Left ventricle myocardium superior (tissue), 1 donor: ENCODE measurements at places on chromosomes 7 and 10. TPM values are rescaled to one million over a fixed set of nuclear protein-coding genes. Genes with fewer than 3 reads are reported as not detected.

CPN1 gene
- not detected for total RNA-seq

DNA sequence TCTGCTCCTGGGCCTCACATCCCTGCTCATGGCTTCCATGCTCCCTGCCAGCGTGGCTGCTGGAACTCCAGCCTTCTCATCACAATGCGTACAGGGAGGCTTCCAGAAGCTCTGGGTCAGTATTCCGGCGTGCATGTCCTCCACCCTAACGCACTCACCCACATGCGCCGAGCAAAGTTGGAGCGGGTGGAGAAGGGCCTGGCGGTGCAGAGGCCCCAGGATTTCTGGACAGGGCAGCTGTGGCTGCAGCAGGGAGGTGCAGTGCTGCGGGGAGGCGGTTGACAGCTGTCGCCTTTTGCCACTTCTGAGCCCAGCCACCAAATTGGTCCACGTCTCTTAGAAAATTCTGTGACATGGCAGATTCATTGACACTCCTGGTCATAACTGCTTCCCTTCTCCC, 33.6 kb upstream of the FAM20C start:
- peak; percentile 20 for DNase-seq

TDRD1 gene
- total RNA-seq = 2.7 TPM

- no peak for DNase-seq
Measured at GRCh38 chr7:86411814-86412213, 231.9 kb upstream of the GRM3 start.

SUGCT gene
- total RNA-seq = 6.8 TPM

DNA sequence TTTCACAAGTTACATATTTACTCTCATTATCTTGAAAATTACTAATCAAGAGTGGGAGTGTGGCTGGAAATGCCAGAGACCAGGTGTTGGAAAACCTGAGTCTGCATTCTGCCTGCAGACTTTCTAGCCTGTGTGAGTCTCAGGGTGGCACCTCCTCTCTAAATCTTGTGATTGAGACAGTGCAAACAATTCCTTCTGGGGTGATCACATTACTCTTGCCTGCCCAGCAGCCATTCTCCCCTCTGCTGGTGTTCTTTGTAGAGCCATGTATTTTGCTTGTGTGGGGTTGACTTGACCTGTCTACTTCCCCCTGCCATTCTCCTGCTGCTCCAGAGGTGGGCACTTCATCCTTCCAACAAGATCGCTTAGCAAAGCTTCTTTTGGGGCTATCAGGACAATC, 101.1 kb downstream of the RAPGEF5 start:
- DNase-seq = no peak

DNA sequence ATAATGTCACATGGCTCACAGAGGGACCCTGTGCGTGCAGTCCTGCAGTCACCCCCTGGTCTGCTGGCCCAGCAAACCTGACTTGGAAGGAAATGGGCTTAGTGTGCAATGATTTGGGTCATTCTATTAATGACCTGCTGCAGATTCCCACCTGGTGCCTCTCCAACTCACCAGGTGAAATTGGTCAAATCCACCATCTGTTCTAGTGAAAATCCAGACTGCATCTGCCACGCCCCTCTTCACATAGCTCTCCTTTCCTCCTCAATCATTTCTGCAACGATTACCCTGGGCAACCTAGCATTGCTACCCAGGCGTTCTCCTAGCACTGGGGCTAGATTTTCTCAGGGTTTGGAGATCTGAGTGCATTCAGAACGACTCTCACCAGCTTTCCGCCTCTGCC, 29.4 kb downstream of the SRRM3 start:
- no peak for DNase-seq

PCGF5 gene
- 71.4 TPM for total RNA-seq

- no peak for DNase-seq
Measured at GRCh38 chr10:96560966-96561887, 25.6 kb downstream of the TM9SF3 start.

PARD3 gene
- 25.3 TPM for total RNA-seq

MYH16 gene
- total RNA-seq = not detected

GRCh38 chr10:131267814-131268095, 43.8 kb downstream of the TCERG1L start:
- no peak for DNase-seq

GRCh38 chr7:87100326-87100725, 40.9 kb upstream of the ELAPOR2 start:
- DNase-seq = no peak

LRRC18 gene
- not detected for total RNA-seq

ZEB1 gene
- total RNA-seq = 86.7 TPM

DNA sequence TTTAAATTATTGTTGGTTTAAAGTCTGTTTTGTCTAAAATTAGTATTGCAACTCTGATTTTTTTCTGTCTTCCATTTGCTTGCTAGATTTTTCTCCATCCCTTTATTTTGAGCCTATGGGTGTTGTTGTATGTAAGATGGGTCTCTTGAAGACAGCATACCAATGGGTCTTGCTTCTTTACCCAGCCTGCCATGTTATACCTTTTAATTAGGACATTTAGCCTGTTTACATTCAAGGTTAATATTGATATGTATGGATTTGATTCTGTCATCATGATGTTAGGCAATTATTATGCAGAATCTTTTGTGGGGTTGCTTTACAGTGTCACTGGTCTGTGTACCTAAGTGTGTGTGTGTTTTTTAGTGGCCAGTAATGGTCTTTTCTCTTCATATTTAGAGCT, 281.4 kb upstream of the CSTF2T start:
- DNase-seq = no peak

- no peak for DNase-seq
Measured at GRCh38 chr7:5510426-5511045, 86.9 kb upstream of the TNRC18 start.

HTR5A gene
- total RNA-seq = not detected

DNA sequence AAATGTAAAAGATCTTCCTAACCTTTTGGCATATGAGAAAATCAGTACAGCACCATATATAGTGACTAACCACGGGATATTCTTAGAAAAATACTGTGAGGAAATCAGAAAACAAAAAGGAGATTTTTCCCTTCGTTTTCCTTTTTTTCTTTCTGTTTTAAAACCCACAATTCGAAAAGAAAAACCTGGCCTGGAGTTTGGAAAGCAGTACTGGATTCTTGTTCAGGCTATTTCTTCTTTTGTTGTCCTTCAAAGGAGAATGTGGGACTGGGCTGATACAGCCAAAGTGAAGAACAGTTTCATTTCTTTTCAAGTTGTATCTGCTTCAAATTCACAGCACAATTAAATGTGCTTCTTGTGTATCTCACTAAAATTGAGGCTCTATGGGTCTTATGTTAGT, 156.8 kb upstream of the PHYHIPL start:
- no peak for DNase-seq

NKX2-3 gene
- total RNA-seq = not detected

DNA sequence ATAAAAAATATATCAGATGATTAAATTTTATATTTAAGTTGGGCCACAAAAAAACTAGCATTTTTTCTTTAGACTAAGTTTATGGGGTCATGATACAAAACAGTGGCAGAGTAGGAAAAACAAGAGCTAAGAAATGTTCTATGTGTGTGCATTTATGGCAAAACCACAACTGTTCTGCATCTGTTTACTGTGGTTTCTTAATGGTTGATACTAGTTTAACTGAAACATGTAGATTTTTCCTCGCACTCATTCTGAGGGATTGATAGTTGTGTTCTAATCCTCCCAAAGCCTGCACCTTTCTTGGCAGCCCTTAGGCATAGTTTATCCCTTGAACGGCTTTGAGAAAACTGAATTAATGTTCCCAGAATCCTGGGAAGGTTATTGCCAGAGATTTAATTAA, 66.6 kb upstream of the PHYHIPL start:
- no peak for DNase-seq

DNA sequence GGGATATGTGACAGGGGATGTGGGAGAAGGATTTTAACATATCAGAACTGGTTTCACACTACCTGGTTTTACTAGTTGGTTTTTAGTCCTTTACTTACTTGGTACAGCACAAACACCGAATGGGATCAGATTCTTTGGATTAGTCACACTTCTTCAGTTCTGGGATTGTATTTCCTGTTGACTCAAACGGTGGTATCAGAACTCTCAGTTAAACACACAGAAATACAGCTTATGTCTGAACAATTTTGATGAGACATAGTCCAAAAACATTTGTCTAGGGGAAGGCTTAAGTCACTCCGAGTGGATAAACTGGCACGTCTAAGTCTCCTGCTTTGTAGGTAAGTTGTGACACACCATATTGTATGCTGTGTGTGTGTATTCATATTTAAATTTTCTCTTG, 480.5 kb downstream of the PHTF2 start:
- DNase-seq = no peak

GRCh38 chr10:84333864-84334451, 5.6 kb downstream of the CCSER2 start:
- no peak for DNase-seq

- no peak for DNase-seq
Measured at GRCh38 chr7:22688084-22688483, 38.9 kb upstream of the IL6 start.

DNA sequence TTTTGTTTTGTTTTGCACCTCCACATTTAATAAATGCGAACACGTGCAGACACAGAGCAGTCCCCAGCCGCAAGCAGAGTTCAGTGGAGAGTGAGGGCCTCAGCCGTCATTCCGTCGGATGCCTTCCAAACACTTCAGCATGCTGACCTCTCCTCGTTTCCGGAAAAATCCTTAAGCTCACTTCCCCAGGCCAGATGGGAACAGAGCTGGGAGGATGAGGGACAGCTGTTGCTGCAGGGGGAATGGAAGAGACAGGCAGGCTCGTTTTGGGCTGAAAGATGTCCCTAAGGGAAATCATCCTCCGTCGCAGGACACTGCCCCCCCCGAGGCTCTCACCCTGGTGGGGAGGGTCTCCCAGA, 17.2 kb upstream of the FGFR2 start:
- no peak for DNase-seq

PAPOLB gene
- 0.05 TPM for total RNA-seq

WDFY4 gene
- 1.6 TPM for total RNA-seq

TRPV5 gene
- total RNA-seq = not detected

- peak; percentile 79 for DNase-seq
Measured at GRCh38 chr10:123967626-123968243, 76.1 kb upstream of the CPXM2 start.

GRCh38 chr7:12436896-12437535, 33.4 kb upstream of the VWDE start:
- no peak for DNase-seq

GRCh38 chr10:127998501-127999144, 91.7 kb downstream of the PTPRE start:
- DNase-seq = no peak

DUSP5 gene
- total RNA-seq = 7.1 TPM

DNA sequence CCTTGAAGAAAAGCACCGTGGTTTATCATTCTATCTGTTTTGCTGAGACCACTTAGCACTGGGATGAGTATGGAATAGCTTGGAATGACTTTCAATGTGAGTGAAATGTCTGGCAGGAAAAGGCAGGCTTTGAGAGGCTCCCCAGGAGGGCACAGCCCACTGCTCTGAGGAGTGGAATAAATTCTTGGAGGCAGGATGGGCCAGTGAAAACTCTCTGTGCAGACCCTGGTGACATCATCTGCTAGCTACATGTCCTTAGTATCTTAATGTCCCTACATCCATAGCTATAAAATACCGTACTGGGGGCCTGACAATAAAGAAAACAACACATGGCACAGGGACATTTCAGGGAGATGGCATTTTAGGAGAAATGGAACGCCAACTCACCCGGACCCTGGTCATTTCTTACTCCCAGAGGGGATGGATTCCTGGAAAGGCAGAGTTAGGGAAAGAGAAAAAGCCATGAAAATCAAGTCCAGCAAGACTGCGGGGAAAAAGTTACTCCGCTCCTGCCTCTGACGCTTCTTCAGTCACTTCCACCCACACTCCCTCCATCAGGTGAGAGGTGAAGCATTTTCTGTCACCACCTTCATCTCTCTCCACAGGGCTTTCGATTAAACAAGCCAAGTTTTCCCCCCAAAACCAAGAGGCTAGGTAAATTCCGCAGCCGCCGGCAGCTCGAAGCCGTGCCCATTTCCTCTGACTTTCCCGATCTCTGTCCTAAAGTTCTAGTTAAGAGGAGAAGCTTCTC, 991 bp downstream of the ZNF239 start:
- DNase-seq = no peak

DNA sequence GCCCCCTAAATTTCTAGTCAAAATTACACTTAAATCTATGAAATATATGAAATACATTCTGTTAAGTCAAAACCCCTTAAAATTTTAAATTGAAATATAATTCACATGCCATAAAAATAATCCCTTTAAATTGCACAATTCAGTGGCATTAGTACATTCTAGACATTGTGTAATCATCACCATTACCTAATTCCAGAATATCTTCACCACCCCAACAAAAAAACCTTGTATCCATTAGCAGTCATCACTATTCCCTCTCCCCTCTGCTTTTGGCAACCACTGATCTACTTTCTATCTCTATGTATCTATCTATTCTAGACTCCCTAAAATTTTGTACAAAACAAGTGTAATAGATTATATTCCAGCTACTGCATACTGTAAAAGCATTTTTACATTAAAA, 261.2 kb downstream of the GLI3 start:
- no peak for DNase-seq

NEUROG3 gene
- total RNA-seq = not detected

- no peak for DNase-seq
Measured at GRCh38 chr7:128734890-128735289, 4.3 kb upstream of the CALU start.

DNA sequence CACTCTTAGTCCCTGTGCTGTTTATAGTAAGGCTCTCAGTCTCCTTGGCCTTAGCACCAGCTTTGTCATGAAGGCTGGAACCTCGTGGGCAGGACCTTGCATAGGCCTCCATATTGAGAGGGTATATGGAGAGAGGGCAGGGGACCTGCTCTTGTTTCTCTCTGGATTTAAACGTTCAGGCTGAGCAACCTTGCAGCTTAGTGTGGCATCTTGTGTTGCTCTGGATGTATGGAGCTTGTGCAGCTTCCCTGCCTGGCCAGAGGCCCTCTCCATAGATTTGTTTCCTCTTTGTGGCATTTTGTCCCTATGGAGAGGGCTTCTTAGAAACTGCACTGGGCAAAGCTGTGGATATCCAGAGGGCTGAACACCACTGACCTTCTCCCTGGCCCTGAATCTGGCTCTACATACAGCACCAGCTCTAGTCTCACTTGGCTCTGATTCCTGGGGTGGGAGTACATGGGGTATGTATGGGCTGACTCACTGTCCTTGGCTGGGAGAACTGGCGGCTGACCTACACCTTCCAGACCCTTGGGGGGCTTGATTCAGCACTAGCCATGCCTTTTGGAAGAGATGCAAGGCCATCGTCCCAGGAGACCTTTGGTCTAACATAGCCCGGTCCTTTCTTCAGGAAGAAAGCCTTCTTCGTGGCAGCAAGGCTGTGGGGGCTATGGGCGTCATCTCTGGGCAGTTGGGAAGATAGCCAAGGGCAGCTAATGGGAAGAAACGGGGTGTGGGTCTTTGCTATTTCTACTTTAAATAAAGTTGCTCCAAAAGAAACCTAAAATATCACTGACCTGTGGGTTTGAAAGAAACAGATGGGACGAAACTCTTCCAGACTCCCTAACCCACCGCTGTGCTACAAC, 30.5 kb downstream of the ITPRIP start:
- no peak for DNase-seq

DNA sequence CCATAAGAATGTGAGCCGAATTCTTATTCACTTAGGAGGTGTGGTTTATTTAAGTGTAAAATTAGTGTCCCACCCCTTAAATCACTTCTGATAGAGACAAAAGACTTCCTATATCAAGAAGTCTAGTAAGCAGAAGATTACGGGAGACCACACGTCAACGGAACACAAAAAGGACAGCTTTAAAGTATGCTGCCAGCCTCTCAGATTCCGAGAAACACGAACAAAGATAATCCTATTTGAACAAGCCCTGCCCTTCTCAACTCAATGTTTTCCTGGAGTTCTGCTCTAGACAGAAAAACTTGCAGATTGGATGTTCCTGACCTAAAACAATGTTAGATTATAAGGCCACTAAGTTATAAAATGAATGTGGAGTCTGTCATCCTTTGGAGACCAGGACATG, 4.9 kb upstream of the MCU start:
- no peak for DNase-seq
